ENCODE measurements at places on chromosomes 3 and 15.

DNA sequence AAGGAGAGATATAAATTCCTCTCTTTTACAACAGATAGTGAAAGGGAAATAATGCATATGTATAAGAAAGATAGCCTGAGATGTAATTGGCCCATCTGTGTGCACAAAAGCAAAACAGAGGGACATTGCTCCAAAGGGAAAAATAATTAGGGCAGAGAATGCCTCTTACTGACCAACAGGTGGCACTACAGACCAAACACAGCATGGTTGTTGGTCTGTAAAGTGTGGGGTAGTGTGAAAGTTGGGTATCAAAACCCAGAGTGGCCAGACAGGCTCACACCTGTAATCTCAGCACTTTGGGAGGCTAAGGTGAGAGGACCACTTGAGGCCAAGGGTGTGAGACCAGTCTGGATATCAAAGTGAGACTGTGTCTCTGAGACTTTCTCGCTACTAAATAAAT lies 4.5 kb upstream of the TLNRD1 start:
- no peak for DNase-seq

DNA sequence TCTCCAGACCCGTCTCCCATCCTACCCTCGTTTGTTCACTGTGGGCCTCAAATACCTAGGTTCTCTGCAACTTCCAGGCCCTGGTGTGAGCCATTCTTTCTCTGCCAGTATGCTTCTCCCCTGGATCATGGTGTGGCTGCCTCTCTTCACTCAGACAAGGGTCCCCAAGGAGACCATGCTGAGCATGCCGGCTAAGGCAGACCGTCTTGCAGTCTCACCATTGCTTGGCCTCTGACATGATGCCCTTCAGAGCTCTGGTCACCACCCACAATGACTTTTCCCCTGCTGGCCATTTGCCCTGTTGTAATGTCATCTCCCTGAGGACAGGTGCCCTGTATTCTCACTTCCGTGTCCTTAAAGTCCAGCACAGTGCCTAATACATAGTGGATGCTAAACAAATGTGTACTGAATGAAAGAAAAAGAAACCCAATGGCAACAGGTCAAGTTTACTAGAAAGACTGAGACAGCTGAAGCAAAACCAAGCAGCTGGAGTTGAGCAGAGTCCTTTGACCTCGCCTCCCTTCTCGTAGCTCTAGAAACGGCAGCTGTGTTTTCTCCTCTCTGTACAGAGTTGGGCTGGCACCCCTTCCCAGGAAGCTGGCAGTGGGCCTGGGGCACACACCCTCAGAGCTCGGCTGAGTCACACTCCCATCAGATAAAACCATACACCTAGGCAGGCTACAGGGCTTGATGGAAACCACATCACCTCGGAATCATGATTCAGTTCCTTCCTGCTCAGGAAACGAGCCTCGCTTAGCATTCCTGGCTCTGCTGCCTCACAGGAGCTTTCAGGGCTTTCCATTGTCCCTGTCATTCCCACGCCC lies 8.6 kb downstream of the TLR9 start:
- no peak for DNase-seq

DNA sequence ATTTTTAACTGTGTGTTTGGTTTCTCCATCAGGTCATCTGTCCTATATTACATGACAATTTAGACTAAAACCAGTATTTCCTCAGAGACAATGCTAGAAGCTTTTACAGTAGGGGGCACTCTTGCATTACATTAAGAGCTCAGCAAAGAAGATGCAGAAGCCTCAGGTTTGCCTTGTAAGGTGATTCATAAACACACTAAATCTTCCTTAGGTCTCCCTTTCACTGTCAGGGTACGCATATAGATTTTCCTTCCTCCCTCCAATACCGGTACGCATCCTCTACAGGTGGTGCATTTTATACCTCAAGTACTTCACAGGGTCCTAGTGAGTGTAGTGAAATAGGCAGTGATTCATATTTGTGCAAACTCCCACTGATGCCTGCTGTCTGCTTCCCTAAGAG lies 46.5 kb downstream of the CD86 start:
- DNase-seq = peak; percentile 40

- no peak for DNase-seq
Observed at GRCh38 chr3:192212979-192213378, 514.4 kb downstream of the FGF12 start.

GRCh38 chr3:142626971-142627370 lies 30.8 kb downstream of the PLS1 start:
- no peak for DNase-seq

GRCh38 chr3:171415070-171415469 lies 45.1 kb downstream of the TNIK start:
- no peak for DNase-seq

- no peak for DNase-seq
Observed at GRCh38 chr3:50254577-50255250, 14.2 kb upstream of the SEMA3B start.

DNA sequence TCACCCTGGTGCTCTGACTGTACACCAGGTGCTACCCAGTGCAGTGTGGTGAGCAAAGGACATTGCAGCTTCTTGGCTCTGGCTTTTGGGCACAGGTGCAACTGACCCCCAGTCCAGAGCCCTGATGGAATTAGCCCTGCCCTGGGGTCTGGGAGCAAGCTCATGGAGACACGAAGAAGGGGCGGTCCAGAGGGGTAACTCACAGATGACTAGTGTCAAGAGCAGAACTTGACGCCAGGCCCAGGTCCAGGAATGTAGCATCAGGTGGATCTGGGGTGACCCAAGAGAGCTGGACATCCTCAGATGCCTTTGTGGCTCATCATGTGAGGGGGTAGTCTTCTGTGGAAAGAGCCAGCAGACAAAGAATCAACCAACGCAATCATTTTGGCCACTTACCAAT lies 88.9 kb downstream of the ASB7 start:
- no peak for DNase-seq

DNA sequence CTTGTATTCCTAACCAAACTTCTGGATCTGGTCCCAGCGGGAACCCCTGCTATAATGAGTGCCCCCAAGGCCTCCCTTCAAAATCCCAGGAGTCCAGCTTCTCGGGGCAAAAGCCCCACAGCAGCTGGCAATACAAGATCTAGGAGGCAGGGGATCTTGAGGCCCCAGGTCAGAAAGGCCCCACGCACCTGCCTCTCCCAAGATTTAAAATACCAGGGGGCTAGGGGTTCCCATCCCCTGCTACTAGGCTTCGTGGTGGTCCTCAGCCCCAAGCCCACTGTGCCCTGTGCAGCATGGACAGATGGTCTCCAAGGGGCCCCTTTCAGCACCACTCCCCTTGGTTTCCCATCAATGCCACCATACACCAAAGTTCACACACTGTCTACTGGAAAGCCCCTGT lies 15.8 kb upstream of the CYP11A1 start:
- no peak for DNase-seq

- no peak for DNase-seq
Observed at GRCh38 chr3:36172699-36173098, 207.6 kb upstream of the STAC start.

DNA sequence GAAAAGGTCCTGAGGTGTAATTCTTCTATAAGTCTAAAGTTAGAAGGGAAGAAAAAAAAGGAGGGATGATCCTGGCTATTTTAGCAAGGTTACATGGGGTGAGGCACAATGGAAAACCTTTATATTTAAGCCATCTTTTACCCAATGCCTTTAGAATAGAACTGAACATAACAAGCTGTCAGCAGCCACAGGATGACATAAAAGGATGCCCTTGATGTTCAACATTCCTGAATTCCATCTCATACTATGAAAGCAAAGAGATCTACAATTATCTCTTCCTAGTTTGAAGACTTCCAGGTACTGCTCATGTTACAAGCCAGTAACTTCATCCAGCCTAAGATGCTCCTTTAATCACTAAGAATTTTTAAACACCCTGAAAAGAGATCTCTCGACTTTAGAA lies 26.9 kb downstream of the NEK10 start:
- no peak for DNase-seq

DNA sequence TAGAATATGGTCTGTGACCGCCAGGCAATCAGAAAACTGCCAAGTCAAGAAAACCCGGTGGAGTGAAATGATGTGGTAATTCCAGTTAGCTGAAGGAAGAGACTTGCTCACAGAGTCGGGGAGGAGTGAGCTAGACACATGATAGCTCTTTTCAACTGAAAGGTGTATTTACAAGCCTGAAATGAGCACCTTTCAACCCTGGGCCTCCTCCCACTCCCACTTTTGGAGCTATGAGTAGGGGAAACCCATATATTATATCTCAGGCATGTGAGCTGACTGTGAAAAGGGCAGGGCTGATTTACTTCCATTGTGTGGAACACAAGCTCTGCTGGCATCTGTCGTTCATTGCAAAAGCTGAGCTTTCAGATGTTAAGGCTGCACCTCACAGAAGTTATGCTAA lies 960.2 kb downstream of the TUSC7 start:
- DNase-seq = no peak

GRCh38 chr3:83968356-83968755 lies 990.4 kb upstream of the CADM2 start:
- DNase-seq = no peak

DNA sequence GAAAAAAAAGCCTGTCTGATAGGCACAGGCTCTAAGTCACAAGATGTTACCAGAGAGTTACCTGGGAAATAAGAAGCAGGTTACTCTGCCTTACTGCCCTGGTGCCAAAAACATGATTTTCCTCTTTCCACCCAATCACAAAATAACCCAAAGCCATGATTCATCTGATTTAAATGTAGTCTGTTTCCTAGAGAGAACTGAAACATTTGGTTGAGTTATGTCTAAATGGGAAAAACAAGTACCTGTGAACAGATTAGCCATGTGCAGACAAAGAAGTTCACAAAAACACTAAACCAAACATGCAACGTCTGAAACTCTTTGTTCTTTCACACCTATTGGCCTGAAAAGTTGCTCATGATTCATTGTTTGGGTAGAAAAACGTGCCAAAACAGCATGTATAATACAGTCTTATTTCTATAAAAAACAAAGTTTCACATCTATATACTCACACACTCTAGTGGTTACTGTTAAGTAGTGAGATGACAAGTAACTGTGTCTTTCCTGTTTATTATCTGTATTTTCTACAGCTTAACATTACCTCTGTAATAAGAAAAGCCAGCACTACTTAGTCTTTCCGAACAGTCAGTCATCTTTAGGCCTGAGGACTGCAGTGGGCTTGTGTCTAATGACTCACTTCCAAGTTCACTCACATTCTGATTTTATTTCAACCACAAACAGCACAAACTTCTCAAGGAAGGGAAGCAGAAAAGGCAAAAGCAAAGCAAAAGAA lies 30.2 kb downstream of the FAM174B start:
- DNase-seq = peak; percentile 51

DNA sequence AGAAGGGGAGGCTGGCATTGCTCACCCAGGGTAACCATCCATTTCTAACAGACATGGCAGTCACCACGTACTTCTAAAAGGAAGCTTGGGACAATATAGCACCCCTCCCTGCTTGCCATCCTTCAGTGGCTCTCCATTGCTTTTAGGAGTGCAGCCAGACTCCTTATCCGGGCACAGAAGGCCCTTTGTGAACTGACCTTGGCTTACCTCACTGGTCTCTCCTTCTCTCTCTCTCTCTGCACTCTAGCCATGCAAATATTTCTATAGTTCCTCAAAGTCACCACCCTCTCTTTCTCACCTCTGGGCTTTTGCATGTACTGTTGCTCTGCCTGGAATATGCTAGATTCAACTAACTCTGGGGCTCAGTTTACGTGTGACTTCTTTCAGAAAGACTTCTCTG lies 301.1 kb downstream of the SHQ1 start:
- no peak for DNase-seq

- no peak for DNase-seq
Observed at GRCh38 chr15:25987638-25988037, 124.5 kb upstream of the ATP10A start.

DNA sequence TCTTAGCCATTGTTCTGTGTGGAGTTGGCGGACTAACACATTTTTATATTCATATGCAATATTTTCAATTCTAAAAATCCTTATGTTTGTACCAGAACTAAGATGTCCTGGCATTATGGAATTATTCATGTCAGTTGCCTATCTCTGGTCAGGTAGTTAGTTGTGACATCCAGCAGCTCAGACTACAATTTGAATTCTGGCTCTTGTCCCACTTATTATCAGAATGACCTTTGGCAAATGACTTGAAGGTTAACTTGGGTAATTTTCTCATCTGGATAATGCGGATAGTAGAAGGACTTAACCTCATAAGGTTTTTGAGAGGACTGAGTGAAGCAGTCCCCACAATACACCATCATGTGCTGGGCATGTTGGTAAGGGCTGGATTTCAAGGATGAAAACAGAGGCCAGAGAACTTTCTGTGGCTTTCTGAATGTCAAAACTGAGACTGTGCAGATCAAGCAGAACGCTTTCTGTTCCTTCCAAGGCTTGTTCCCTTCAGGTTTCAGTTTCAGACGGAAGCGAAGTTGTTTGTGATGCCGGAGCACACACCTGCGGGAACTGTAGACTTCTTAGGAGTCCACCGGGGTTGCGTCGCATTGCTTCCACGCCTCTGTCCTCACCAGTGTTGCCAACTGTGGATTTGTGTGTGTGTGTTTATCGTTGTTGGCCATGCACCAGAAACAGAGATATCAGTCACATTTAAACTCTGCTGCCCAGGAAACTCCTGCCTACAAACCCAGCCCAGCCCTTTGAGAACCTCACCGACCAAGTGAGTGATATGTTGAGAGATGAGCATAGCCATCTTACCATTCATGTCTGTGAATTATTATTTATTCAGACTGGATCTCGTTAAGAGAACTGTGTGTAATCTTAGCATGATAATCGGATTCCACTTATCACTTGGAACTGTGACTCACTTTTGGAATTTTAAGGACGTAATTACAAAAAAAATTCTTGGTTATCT lies 76.0 kb downstream of the PTPRG start:
- DNase-seq = peak; percentile 12

GRCh38 chr3:193559100-193559499 lies 4.4 kb upstream of the ATP13A4 start:
- DNase-seq = no peak

- DNase-seq = no peak
Observed at GRCh38 chr3:64578797-64579196, 109.0 kb downstream of the ADAMTS9 start.

DNA sequence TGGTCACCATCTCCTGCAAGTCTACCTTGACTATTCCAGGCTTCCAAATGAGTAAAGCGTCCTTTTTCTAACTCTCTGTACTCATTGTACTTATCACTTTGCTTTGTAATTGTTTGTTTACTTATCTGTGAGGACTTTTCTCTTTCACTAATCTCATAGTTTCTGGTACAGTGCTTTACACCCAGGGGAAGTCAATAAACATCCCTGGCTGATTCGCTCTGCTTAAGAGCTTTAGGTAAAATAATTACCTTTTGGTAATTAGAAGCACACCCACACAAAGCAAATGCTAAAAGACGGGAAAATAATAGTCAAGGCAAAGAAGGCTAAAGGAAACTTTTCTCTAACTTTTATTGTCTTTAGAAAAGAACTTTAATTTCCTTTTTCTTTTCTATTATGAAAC lies 466.9 kb upstream of the ROBO1 start:
- no peak for DNase-seq

DNA sequence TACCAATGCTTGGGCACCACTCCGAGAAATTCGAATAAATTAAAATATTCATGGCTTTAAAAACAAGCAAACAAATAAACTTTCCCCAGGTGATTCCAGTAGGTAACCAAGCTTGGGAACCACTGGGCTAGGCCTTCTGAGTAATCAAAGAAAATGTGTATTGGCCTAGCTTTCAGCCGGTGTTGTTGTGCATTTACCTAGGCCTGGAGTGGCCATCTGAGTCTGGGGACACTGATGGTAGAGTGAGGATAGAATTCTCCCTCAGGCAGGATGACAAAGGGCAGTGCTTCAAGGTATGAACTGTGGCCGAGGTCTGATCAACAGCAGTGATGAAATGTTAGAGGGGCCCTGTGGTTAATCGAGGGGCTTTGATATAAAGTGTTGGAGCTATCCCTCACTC lies 440.5 kb downstream of the EPHB1 start:
- DNase-seq = no peak

- peak; percentile 24 for DNase-seq
Observed at GRCh38 chr3:122975163-122975923, 52.2 kb downstream of the SEMA5B start.

- DNase-seq = no peak
Observed at GRCh38 chr15:96553931-96554330, 223.4 kb downstream of the NR2F2 start.
